HFFc6 (cell line): ENCODE measurements at places on chromosomes 12 and 14.

- no peak for DNase-seq
These were observed 311.9 kb downstream of the BCL11B start for GRCh38 chr14:98959958-98960616.

DNA sequence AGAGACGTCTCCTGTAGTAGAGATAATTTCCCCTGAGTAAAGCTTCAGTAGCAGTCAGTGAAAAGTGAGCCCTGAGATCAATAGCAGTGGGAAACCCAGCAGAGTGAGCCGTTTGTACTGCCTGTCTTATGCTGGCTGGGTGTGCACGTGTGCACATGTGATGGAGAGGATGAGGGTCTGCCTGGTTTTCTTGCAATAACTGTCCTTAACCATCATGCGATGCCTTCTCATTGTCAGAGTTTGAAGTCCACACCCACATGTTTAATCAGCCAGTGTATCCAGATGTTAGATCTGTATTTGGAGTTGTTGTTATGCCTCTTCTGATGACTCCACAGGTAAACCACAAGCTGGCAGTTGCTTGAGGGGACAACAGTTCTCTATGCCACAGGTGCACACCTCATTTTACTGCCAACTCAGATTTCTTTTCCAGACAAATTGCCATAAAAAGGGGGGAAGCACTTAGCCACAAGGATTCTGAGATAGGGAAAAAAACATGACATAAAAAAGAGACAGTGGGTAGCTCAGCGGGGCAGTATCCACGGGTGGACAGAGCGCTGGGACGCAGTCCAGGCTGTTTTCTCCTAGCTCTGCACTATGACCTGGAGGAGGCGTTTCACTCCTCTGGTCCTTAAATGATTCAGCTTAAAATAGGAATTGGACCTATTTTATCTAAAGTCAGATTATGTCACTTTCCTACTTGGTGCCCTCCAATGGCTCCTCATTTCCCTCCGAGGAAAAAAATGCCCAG is 192.3 kb downstream of the ANO6 start:
- no peak for DNase-seq

DNA sequence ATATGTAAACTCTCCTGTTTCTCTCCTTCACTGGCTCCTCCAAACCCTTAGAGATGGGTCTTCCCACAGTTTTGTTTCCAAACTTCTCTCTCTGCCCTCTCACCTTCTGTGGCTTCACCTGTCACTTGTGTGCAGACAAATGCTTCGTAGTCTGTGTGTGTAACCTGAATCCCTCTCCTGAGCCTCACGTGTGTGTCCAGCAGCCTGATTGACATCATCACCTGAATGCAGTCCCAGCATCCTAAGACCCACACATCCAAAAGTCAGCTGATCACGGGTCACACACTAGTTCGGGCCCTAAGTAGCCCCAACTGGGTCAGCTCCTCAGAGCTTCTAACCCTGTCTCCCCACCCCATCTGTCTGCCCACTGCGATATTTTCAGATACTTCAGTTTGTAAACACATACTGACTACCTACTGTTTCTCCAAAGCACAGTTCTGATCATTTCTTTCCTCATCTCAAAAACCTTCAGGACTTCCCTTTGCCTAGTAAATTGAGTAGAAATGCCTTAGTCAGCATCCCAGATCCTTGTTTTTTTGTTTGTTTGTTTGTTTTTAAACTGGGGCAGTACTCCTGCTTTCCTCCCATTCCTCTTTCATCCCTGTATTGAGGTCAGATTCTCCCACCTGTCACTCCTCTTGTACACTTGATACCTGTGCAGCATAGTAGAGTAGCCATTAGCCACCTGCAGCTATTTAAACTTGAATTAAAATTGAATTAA is 23.7 kb downstream of the FNTB start:
- DNase-seq = no peak

DNA sequence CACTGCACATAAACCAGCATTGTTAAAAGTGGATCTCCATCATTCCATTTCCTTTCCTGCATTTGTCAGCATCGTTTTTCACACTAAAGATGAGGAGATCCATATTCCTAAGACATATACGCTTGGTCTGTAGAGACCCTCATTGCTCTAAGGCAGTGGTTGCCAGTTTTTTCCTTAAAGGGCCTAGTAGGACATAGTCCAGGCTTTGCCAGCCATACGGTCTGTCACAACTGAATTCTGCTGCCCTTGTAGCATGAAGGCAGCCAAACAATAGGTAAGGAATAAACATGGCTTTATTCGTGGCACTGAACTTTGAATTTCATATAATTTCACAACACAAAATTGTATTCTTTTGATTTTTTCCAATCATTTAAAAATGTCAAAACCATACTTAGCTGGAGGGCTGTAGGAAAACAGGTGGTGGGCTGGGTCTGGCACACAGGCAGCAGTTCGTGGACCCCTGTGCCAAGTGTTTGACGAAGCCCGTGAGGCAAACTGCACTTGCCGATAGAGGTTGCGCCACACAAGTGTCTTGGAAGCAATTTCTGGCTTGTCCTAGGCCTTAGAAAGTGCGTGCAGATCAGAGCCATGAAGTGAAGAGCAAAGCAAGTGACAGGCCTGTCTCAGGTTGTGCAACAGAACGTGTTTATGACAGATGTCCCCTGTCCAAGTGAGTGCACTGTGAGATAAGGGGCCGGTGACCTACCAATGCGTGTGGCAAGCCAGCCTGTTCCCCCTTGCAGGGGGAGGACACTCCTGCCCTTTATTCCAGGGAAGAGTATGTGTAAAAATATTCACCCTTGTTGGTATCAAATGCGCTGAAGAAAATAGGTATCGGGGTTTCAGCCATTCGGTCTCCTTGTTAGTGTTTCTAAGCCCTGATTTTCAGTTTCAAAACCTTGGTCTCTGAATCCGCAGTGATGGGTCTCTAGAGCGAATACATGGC is 916 bp upstream of the CHPT1 start:
- no peak for DNase-seq

DNA sequence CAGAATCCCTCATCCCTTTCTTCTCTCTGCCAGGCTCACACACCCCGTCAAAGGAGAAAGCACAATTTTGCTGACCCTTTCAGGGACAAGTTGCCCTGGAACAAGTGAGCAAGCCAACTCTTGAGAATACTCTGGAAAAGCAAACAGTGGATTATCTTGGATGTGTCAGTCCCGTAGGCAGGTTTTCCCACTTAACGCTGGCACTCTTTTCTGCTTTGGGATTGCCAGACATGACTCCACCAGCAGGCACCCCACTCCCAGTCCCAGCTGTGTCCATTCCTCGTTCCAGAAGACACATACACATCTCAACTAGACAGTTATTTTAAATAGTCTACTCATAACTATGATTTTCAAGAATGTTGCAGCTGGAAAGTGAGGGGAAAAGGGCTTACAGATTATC is 145.5 kb upstream of the CDKN3 start:
- no peak for DNase-seq

DNA sequence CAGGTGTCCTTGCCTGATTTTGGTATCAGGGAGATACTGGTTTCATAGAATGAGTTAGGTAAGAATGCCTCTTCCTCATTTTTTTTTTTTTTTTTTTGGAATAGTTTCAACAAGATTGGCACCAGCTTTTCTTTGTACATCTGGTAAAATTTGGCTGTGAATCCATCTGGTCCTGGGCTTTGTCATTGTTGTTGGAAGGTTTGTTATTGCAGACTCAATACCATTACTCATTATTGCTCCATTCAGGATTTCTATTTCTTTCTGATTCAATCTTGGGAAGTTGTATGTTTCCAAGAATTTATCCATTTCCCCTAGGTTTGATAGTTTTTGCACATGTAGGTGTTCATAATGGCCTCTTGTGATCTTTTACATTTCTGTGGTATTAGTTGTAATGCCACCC is 126.0 kb upstream of the KITLG start:
- no peak for DNase-seq

DNA sequence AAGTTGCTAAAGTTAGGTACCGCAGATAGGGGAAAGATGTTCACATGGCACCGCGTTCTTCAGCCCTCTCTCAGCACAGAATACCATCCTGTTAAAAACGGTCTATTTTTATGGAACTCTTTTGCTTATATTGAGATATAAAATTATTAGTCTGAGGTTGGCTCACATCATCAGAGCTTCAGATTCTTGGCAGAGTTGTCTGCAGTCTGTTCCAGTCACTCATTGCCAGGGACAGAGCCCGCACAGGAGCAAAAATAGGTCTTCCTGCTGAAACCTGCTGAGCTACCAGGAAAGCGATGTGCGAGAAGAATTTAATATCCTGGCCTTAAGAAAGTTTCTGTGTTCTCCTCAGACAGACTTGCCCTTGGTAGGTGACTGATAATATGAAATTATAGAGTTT is 249.8 kb downstream of the VRK1 start:
- DNase-seq = no peak

- no peak for DNase-seq
These were observed 503.7 kb downstream of the NRXN3 start for GRCh38 chr14:78673845-78674244.

DNA sequence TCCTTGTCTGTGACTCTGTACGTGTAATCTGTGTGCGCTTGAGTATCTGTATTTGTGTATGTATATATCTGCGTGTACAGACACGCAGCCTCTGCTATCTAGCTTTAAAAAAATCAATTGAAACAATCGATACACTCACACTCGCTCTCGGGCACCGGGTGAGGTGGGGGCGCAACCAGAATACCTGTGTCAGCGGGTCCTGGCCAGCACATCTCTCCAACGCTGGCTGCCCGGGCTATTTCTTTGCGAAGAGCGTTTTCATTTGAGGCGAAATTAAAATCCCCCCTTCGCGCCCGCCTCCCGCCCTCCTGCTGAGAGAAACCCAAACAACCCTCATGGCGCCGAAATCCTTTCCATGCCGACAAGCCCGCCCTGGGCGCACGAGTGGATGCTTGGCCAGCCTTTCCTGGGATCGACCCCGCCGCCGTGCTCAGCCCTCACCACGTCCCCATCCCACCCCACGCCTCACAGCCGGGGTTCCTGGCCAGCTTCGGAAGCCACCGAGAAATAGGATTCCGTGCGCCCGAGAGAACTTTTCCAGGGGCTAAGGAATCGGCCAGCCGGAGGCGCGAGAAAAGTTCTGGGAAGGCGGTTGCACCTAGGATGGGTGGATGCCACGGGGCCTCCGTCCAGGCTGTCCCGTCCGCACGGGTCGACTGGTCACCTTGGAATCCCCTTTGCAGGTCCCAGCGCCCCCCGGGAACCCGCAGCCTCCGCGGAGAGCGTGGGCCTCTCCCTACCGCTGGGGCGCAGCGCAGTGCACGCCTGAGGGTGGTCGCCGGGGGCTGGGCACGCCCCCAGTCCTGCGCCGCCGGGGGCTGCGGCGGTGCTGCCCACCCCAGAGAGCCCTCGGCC is 1.0 kb downstream of the ZDHHC22 start:
- no peak for DNase-seq

- DNase-seq = no peak
These were observed 775 bp downstream of the OR10P1 start for GRCh38 chr12:55637467-55637866.

DNA sequence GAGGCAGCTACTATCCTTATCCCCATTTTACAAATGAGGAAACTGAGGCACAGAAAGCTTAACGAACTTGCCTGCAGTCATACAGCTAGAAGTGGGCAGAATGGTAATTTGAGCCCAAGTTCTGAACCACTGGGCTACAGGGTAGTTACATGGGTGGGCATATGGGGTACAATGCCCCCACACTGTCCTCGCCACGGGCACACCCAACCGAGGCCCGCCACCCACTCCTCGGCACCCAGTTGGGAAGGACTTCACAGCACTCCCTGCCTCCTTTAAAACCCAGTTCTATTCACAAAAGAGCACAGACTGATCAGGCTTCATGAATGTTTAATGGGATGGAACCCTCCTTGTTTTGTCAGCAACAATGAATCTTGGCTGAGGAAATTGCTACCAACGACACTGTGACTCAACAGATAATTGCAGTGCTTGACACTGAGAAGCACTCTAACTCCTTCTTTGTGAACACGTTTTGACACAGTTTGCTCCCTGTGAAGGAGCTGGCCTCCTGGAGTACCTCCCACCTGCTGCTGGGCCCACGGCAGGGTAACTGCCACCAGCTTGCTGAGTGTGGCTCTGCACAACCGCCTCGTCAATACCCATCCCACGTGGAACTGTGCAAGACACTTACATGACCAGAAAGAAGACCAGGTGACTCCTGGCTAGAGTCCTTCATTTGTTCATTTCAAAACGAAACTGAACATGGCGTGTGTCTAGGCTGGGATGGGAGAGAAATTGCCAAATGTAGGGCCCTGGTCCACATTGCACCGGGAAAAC is 63.5 kb downstream of the CLMN start:
- DNase-seq = no peak

DNA sequence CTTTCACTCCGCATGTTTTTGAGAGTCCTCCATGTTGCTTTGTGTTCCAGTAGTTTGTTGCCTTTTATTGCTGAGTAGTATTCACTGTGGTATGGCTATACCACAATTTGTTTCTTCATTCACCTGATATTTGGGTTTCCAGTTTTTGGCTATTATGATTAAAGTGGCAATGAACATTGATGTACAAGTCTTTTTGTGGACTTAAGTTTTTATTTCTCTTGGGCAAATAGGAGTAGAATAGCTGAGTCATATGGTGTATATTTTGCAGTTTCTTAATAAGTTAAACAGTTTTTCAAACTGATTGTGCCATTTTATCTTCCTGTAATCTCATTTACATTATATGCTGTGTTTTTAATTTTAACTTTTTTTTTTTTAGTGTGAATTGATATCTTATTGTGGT is 16.2 kb downstream of the ADIPOR2 start:
- DNase-seq = no peak

GRCh38 chr14:60506462-60506984 is 2.4 kb upstream of the SIX6 start:
- DNase-seq = no peak

DNA sequence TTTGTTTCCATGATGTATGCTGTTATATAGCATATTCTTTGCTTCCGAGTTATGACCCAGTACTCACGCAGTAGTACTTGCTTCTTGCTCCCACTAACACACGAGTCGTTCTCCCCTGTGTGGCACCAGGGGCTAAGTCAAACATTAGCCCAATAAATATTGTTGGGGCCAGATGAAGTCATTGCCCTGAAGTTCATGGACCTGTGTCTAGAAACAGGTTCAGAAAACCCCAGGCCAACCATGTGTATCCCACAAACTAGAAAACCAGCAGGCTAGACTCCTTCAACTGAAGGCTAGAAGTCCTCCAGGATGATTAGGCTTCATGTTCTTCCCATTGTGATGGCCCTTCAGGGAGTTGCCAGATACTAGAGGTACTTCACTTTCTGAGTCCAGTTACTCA is 198.2 kb upstream of the RBM19 start:
- DNase-seq = no peak
